ENCODE measurements at places on chromosomes 12 and 14.

- DNase-seq: no peak
Observed at GRCh38 chr14:84566109-84566508, 963.8 kb upstream of the FLRT2 start.

GRCh38 chr12:14795028-14795448, 8.2 kb downstream of the WBP11 start:
- no peak for DNase-seq

- DNase-seq: no peak
Observed at GRCh38 chr12:50859621-50860310, 17.0 kb downstream of the TMPRSS12 start.

DNA sequence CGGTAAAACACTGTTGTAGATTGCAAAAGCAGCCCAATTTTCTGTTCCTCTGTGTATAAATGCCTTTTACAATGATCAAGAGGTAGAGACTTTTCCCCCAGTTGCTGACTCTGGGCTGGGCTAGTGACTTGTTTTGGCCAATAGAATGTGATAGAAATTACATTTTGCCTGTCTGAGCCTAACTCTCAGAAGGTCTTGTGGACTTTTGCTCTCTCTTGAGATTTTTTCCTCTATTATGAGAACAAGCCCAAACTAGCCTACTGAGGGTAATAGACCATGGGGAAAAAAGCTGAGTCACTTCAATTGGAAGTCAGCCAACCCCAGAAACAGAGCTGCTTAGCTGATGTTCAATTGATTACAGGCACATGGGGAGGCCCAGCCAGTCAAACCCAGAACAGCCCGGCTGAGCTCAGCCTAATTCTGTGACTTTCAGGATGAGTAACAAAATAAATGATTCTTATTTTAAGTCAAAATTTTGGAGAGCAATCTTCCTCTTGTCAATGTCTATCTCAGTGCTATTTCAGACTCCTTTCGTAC, 61.4 kb downstream of the MYF5 start:
- DNase-seq: no peak

DNA sequence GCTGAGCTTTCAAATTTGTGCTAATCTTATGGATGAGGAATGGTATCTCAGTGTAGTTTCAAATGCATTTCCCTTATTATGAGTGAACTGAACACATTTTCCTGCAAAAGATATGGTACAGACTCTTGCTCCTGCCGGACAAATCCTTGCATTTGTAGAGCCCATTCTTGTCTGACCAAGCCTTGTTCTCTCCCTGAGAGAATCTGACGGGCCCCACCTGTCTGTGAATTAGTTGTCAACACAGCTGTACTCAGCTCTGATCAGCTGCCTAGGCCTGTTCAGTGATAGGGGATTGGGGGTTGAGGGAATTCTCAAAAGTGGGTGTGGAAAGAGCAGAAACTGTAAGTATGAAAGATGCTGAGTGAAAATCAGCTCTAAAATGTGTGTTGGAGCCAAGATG, 42.8 kb upstream of the SCN8A start:
- DNase-seq: no peak

- no peak for DNase-seq
Observed at GRCh38 chr12:78359520-78359919, 505.1 kb upstream of the SYT1 start.

DNA sequence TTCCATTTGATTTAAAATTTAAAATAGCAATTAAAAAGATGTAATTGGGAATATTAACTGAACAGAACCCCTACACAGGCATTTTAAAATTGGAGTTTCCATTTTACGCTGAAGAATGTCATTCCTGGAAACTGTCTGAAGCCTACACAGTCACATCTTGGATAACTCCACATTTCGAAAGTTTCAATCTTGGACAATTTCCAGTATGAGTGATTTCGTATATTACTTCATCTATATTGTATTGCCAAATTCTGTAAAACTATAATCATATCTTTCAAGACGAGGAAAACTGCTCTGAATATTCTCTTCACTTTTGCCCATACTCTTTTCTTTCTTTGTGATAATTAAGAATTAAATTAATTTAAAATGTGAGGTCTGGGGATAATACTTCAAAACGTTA, 194.2 kb upstream of the ABCD2 start:
- DNase-seq: no peak

DNA sequence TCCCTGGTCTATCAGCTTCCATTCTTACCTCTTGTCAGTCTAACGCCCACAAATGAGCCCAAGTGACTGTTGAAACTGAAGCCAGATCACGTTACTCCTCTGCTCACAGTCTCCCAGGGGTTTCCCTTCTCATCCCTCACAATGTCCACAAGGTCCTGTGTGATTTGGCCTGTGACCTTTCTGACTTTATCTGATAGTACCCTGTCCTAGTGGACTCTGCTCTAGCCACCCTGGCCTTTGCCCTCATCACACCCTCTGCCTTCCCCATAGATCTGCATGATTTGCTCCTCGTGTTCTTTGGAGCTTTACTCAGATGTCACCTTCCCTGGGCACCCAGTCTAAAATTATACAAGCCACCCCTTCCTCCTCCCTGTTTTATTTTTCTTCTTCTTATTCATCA, 55.5 kb downstream of the RDH12 start:
- DNase-seq: no peak

- DNase-seq: no peak
Observed at GRCh38 chr12:75259143-75259542, 49.5 kb upstream of the KCNC2 start.

DNA sequence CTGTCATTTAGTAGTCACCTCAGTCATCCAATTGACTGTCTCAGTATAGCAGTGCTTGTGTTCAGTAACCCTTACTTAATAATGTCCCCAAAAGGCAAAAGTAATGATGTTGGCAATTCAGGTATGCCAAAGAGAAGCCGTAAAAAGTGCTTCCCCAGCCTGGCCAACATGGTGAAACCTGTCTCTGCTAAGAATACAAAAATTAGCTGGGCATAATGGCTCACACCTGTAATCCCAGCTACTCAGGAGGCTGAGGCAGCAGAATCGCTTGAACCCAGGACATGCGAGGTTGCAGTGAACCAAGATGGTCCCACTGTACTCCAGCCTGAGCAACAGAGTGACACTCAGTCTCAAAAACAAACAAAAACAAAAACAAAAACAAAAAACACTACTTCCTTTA, 33.6 kb downstream of the SENP1 start:
- no peak for DNase-seq

DNA sequence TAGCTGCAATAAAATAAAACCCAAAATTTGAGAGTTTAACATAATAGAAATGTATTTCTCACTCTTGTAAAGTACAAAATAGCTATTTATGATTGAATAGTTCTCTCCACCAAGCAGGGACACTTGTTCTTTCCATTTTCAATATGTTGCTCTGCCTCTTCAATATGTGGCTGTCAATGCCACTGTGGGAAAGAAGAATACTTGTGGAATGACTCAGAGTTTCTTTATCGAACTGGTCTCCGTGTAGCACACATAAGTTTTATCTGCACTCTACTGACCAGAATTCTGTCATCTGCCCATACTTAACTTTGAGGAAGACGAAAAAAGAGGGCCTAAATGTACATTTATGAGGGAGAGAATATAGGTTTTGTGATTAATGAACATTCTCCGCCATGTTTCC, 256.9 kb downstream of the ATXN7L3B start:
- no peak for DNase-seq

GRCh38 chr12:51320311-51320694, 3.7 kb downstream of the BIN2 start:
- no peak for DNase-seq

GRCh38 chr12:91620992-91621391, 438.4 kb upstream of the DCN start:
- no peak for DNase-seq

DNA sequence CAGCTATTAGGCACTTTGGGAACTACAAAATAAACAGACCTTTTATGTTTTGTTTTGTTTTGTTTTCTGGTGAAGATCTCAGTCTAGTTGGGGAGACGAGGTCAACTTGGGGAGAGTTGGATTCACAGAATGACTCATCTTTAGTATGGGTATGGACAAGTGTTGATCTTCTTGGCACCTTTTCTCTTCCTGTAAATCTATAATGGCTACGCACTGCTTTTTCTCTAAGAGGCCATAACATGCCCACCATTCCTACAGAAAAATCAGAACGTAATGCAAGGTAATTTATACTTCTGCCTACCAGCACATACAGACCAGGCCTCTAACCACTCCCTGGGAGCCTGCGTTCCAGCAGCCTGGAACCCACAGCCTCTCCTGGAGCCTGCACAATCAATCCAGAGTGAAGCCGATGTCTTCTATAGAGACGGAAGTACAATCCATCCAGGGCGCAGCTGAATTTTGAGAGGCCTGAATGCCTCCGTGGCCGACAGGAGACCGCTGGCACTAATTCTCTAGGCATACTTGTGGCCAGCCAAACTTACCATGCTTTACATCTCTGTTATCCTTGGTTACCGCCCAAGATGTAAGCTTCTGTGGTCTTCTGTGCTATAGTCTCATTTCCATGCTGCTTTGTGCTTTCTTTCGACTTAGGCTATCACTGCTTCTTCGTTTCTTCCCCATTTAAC, 717 bp downstream of the PPHLN1 start:
- DNase-seq: peak; percentile 1

DNA sequence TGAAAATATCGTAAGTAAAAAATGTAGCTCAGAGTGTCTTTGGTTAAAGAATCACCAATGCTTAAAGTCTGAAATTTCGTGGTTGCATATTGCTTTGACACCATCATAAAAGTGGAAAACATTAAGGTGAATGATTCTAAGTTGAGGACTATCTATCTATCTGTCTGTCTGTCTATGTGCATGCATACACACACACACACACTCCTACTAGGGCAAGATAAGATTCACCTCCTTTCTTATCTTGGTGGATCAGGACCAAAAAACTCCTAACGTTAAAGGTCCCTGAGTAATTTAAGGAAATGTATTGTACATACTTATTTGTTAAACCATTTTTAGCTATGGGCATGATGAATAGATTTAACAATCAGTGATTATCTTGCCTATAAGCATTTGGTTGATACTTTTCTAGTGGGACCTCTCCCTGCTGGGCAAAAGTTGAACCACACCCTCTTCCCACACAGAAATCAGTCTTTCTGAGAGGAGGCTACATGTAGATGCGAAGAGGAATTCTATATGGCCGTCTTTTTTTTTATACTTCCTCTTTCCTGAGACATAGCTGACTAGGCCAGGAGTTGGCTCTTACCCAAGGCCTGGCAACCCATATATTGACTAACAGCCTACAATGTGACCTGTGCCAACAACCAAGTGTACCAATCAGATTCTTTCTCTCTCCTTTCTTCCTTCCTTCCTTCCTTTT, 19.3 kb upstream of the LLPH start:
- no peak for DNase-seq

- DNase-seq: no peak
Observed at GRCh38 chr14:24139272-24139934, 2.0 kb downstream of the EMC9 start.

DNA sequence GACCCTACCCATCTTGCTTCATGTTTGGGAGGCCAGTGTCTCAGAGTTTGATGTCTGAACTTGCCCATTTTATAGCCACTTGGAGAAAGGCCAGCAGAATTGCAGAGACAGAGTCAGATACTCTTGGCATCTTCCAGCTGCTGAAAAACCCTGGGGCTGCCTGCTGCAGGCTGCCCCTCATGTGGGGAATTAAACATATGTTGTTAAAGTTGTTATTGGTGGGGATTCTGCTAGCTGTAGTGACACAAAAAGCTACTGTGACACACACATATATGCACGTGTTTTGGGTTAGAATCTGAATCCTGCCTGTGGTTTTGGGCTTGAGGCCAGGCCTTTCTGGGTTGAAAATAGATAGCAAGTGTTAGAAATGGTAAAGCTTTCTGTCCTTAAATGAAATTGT, 1288.4 kb downstream of the AACS start:
- DNase-seq: no peak

DNA sequence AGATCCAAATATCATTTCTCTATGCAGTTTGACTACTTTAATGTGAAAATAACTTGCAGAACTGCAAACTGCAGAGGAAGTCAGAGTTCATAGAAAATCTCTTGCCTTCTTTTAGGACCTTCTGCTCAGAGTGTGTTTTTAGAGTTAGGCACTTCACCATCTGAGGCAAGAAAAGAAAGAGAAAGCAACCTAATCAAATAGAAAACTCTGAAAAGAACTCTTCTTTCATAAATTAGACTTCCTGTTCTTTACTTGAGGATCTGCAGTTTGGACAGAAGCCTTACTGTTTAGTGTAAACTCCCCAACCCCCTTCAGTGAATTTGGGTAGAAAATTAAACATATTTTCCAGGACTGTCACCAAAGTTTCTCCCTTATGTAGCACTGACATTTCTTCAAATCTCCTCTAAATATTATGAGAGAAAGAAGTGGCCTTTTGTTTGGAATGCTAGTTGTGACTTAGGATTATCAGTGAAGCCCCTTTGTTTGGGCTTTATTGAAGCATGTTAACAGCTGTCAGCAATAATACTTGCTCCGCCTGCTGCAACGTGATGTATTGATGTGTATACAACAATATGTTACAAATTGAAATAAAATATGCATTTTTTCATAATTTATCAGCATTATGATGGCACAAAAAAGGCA, 99.5 kb downstream of the PDZRN4 start:
- no peak for DNase-seq

- DNase-seq: no peak
Observed at GRCh38 chr14:63361790-63362189, 43.1 kb upstream of the GPHB5 start.

DNA sequence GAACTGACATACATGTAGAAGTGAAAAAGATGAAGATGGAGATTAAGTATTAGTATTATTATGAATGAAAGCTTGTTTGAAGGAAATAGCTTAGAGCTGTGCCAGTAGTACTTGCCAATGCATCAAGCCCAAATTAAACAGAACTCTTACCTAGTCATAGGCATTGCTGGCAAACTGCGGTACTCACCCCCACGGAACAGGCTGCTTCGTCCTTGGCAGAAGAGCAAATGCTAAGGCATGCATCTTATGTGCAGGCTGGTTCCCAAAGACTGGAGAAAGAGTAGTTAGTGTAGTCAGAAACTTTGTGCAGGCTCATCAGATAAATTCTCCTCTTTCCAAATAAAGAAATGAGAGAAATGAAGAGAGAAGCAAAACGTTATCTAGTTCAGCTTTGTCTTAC, 134.8 kb downstream of the CCDC59 start:
- DNase-seq: no peak

- no peak for DNase-seq
Observed at GRCh38 chr14:23438101-23438971, 2.9 kb upstream of the MYH7 start.

DNA sequence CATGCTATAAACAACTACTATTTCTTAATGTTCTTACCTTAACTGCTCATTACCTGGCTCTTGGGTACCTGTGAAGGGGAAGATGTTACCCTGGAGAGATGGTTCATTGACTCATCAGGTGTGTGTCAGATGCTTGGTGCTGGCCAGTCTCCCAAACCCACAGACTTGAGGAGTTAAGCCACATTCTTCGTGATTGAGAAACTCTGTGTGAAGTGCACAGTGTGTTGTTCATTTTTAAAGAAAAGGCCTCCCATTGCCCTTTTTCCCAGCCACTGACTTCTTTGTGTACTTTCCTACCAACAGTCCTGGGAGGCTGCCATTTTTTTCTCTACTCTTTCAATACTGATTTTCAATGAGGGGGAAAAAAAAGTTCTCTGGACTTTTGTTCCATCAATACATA, 3.2 kb downstream of the MGST1 start:
- DNase-seq: no peak

GRCh38 chr12:104374071-104374470, 70.5 kb downstream of the EID3 start:
- no peak for DNase-seq

- no peak for DNase-seq
Observed at GRCh38 chr12:93981411-93981810, 167.0 kb upstream of the PLXNC1 start.

All from activated T-cell treated with anti-CD3 and anti-CD28 coated beads for 24 hours (primary cell).